ENCODE measurements at places on chromosomes 7 and 10.

DNA sequence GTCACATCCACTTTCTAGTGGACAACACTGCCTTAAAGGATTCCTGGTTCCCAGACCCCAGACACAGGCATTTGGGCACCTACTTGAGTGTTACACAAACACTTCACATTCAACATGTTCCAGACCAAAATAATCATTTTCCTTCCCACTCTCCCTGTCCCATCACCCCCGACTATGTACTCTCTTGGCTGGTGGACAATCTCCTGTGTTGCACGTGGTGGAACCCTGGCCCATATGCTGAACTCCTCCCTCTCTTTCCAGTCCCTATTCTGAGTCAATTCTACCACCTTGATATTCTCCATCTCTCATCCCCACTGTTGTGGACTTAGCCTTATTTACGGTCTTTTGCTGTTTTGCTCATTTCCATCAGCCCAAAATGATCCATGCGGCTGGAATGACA lies 8.3 kb upstream of the SEPHS1 start:
- no peak for DNase-seq

- no peak for DNase-seq
These were observed 170.4 kb upstream of the THSD7A start for GRCh38 chr7:12002428-12002827.

DNA sequence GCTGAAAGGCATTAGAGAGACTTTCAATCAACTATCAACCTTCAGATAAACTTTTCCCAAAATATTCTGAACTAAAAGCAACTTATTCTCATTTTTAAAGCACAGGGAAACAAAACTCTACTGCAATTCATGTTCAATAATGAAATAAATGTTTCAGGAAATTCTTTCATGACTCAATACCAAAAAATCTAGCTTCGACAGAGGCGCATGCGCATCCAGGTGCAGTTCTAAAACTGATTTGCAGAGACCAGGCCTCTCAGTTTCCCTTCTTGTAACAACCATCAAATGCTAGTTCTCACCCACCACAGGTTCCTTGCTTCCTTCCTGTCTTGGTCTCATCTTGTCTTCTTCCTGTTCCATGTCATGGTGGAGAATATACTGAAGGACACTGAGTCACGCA lies 55.3 kb upstream of the NRBF2 start:
- DNase-seq: no peak

GRCh38 chr10:83862723-83863122 lies 276.6 kb upstream of the GHITM start:
- DNase-seq: no peak

DNA sequence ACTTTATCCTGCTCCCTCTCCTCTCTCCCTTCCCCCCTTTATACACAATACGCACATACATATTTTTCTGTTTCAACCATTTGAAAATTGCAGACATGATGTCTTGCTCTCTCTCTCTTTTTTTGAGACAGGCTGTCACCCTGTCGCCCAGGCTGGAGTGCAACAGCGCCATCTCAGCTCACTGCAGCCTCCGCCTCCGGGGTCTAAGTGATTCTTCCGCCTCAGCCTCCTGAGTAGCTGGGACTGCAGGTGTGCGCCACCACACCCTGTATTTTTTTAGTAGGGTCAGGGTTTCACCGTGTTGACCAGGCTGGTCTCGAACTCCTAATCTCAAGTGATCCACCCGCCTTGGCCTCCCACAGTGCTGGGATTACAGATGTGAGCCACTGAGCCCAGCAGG lies 38.5 kb downstream of the KLHDC10 start:
- DNase-seq: no peak

DNA sequence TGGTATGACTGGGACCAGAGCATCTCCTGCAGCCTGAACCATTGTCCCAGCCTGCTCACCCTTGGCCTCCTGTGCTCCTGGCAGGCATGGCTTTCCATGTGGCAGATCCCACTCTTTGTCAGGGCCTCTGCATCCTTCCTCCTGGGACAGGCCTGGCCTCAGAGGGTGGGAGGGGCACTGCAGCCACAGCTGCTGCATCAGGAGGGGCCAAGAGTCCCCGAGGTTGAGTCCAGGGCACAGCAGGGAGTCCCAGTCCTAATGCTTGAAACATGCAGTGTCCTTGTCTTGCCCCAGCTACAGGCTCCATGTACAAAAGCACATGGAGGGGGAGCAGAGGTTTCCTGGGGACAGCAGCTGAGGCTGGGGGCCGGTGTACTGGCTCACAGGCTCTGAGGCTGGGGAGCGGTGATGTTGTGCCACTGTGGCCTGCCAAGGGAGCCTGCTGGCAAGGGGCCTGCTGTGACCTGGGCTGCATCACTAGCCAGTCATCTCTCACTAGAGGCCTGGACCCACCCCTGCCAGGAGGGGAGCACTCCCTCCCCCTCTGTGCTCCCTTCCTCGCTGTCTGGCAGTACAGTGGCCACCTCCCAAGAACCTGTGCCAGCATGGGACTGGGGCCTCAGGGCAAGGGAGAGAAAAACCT lies 144.8 kb downstream of the ZNF248 start:
- no peak for DNase-seq

GRCh38 chr10:113475381-113475807 lies 77.5 kb upstream of the HABP2 start:
- no peak for DNase-seq

Data from stimulated activated CD4-positive, alpha-beta T cell treated with anti-CD3 and anti-CD28 coated beads, TNF-alpha, amount 100 ng/mL, for 24 hours (primary cell).